ENCODE measurements at places on chromosomes 1 and 21. TPM values are rescaled to one million over a fixed set of nuclear protein-coding genes. Genes with fewer than 3 reads are reported as not detected.

Gene RNU1-3
- under 0.01 TPM for total RNA-seq

Gene FALEC
- total RNA-seq = not detected

Gene FAM163A
- not detected for total RNA-seq

Gene KPRP
- total RNA-seq = not detected

Gene SLFNL1
- 0.44 TPM for total RNA-seq
